Stimulated activated CD8-positive, alpha-beta memory T cell treated with anti-CD3 and anti-CD28 coated beads, Interleukin-2, amount 100 ng/mL, for 48 hours (primary cell): ENCODE measurements at places on chromosomes 2 and 18.

GRCh38 chr2:38423763-38424162 is 46.7 kb upstream of the ATL2 start:
- DNase-seq = no peak

GRCh38 chr2:85266146-85267041 is 61.4 kb downstream of the TGOLN2 start:
- DNase-seq = peak; percentile 72

GRCh38 chr2:627340-627709 is 49.9 kb downstream of the TMEM18 start:
- DNase-seq = no peak

GRCh38 chr2:153163055-153163454 is 315.5 kb downstream of the RPRM start:
- DNase-seq = no peak

- DNase-seq = no peak
Observed at GRCh38 chr2:129902731-129903585, 76.5 kb upstream of the RAB6C start.

- DNase-seq = no peak
Observed at GRCh38 chr2:66080127-66080526, 354.8 kb upstream of the MEIS1 start.

GRCh38 chr18:10928011-10928771 is 221.2 kb downstream of the PIEZO2 start:
- no peak for DNase-seq

DNA sequence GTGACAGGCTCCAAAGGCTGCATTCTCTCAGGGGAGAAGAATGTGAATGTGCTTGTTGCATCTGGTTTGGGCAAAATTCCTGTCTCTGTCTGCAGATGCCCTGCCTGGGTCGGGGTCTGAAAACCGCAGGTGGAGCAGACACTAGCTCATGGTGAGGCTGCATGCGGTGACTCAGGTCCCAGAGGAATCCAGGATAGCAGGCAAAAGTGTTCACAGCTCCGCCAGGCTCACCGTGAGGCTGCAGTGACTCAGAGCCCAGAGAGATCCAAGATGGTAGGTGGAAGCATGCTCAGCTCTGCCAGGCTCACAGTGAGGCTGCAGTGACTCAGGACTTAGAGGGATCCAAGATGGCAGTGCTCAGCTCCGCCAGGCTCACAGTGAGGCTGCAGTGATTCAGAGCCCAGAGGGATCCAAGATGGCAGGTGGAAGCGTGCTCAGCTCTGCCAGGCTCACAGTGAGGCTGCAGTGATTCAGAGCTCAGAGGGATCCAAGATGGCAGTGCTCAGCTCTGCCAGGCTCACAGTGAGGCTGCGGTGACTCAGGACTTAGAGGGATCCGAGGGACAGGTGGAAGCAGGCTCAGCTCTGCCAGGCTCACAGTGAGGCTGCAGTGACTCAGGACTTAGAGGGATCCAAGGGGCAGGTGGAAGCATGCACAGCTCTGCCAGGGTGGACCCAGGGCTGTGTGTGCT is 200.5 kb downstream of the ACKR3 start:
- no peak for DNase-seq

GRCh38 chr2:146821836-146822316 is 1023.0 kb upstream of the ACVR2A start:
- DNase-seq = no peak

- DNase-seq = no peak
Observed at GRCh38 chr2:223368481-223368880, 233.7 kb downstream of the SCG2 start.
